Activated naive CD8-positive, alpha-beta T cell treated with anti-CD3 and anti-CD28 coated beads for 36 hours (primary cell): ENCODE measurements at places on chromosomes 13 and 19. TPM values are rescaled to one million over a fixed set of nuclear protein-coding genes. Genes with fewer than 3 reads are reported as not detected.

GRCh38 chr19:40862333-40862732, 12.1 kb upstream of the CYP2A6 start:
- H3K4me1 ChIP-seq, result no peaks in the 10 kb centered on the region
- H3K27ac ChIP-seq, result no peak overlapping the region
- no peak for DNase-seq
- no peak overlapping the region for H3K4me3 ChIP-seq
- no peaks in the 10 kb centered on the region for H3K36me3 ChIP-seq
- H3K27me3 ChIP-seq, result peaks cover 4% of the 10 kb centered on the region

The IFNL1 gene
- not detected for total RNA-seq

The ZNF285 gene
- total RNA-seq, result 2.4 TPM

DNA sequence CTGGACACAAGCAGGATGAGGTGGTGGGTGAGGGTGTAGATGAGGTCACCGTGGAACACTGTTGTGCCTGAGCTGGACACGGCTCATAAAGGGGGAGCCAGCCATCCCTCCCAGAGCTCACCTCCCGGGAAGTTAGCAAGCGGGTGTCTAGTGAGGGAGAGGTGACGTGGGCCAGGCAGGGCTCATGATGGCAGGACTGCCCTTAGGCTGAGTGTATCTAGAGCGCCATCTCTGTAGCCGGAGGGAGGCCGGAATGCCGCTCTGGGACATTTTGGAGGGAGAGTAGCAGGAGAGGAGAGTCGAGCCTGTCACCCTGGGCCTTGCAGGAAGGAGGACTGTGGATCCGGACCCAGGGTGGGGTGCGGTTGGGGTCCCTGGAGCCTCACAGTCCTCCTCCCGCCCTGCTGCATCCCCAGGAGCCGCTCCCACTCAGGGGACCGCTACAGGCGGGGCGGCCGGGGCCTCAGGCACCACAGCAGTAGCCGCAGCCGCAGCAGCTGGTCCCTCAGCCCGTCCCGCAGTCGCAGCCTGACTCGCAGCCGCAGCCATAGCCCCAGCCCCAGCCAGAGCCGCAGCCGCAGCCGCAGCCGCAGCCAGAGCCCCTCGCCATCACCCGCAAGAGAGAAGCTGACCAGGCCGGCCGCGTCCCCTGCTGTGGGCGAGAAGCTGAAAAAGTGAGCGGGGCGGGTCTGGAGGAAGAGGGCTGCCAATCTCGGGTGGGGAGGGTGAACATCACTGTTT, 9.2 kb downstream of the ZNF296 start:
- DNase-seq, result no peak
- H3K36me3 ChIP-seq, result peaks cover 14% of the 10 kb centered on the region
- H3K27ac ChIP-seq, result peak overlapping the region; percentile 56
